ENCODE measurements at places on chromosomes 5 and 9.

DNA sequence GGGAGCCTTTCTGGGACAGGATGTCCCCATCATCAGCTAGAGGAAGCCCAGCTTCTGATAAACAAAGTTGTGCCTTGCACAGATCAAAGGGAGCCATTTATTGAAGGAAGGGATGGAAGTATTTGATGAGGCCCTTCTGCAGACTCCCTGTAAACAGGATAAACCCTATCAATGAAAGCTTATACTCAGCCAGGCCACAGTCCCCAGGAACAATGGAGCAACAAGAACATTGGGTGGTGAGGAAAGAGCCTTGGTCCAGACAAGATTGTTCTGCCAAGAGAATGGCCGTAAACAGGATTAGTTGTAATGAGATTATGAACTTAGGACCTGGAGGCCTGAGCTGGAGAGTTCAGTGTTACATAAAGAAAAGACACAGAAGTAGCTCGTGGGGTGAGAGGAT, 40.5 kb upstream of the LIFR start:
- DNase-seq: no peak

DNA sequence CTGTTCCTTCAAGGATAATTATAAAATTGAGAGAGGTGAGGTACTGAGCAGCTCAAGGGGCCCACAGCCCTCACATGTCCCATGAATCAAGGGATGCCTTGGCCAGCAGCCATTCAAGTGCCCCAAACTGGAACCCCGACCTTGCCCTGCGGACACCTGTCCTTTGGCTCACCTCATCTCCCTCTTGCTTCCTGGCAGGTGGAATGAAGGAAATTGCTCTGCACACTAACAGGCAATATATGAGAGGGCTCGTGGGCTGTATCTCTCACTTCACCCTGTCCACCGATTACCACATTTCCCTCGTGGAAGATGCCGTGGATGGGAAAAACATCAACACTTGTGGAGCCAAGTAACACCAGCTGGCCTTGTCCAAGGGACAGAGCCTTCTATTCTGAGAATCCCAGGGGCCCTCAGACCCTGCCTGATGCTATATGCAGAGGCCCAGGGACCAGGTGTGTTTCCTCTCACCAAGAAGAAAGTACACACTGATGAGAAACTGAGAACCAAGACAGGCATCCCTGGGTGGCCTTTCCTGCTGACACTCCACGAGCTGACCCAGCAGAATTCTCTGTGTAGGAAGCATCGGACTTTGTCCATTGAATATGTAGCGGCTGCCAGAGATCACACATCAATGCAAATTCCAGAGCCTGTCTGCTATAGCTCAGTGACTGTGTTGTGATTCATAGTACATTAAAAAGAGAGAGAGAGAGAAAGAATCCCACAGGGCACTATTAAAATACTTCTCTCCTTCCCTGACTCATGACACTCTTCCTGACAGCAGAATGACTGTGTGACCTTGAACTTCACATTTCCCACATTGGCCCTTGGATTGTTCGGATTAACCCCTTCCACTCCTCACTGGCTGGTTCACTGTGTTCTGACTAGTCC, 92.6 kb downstream of the LIFR start:
- DNase-seq: no peak

GRCh38 chr9:124355941-124356744, 59.1 kb downstream of the PSMB7 start:
- no peak for DNase-seq

GRCh38 chr9:132998831-132999635, 20.5 kb downstream of the GFI1B start:
- DNase-seq: no peak

GRCh38 chr9:31574006-31574765, 810.3 kb upstream of the ACO1 start:
- no peak for DNase-seq

DNA sequence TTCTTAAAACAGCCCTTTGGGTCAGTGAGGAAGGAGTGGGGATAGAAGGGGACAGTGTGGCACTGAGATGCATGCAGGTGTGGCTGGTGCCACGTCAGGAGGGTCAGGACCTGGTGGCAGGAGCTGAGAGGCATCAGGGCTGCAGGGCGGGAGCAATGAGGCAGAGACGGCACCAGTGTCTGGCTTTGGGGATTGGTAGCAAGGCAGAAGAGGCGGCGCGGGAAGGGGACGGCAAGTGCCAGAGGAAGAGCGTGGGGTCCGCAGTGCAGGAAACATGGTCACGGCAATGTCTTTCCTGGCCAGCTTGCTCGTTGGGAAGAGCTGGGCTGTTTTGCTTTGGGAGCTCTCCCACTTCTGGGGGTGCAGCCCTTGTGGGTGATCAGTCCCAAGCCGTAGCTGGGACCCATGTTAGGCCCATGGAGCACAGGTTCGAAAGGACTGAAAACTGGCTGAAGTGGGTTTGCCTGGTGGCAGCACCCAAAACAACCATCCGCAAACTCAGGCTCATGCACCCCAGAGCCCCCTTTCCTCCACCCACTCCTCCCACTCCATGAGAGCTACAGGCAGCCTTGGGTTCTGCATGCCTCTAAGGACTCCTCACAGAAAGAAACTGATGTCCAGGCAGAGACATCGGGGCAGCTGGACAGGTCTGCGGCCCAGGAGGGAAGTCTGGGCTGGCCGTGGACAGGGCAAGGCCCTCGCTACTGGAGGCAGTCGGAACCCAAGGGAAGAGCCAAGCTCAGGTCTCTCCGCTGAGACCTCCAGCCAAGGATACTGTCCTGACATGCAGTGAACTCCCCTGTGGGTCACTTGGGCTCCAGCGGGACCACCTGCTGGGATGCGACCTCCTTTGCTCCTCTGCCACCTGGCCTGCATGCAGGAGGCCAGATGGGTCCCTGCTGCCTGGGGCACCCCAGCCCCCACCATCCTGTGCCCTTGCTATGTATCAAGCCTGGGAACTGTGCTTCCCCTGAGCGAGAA, 104.4 kb downstream of the ZNF354C start:
- DNase-seq: no peak

DNA sequence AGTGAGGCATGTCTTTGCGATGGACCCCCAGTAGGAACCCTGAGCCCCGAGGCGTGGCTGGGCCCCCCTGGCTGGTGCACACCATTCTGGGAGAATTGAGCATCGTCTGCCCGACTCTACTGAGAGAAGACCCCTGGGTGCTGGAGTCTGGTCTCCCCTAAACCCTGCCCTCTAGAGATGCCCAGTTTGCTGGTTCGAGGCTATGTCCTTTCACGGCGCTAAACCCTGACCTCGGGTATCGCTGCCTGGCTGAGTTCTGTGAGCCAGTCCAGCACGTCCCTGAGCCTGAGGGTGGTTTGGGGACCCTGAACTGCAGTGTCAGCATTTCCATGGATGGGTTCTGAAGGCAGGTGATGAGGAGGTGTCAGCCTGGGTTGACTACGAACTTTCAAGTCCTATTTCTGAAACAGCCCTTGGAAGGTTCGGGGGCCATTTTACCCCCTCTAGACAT, 128.8 kb downstream of the RXRA start:
- DNase-seq: no peak

GRCh38 chr5:37940931-37941623, 101.2 kb upstream of the GDNF start:
- no peak for DNase-seq

- DNase-seq: no peak
These were observed 205.8 kb upstream of the IER5L start for GRCh38 chr9:129383561-129384490.

DNA sequence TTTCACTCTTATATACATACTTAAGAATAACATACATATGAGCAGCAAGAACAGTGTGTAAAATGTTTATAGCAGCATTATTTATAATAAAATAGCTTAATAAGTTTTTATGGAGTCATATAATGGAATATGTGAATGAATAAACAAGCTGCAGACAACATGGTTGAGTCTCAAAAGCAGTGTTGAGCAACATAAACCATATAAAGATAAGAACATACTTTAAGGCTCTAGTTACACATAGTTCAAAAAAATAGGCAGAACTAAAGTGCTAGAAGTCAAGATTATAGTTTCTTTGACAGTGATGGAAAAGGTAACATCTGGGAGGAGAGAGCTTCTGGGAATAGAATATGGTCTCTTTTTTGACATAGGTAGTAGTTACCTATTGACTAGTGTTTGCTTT, 53.7 kb upstream of the ADAMTS19 start:
- DNase-seq: no peak

GRCh38 chr5:9564752-9565151, 18.9 kb upstream of the SEMA5A start:
- no peak for DNase-seq

DNA sequence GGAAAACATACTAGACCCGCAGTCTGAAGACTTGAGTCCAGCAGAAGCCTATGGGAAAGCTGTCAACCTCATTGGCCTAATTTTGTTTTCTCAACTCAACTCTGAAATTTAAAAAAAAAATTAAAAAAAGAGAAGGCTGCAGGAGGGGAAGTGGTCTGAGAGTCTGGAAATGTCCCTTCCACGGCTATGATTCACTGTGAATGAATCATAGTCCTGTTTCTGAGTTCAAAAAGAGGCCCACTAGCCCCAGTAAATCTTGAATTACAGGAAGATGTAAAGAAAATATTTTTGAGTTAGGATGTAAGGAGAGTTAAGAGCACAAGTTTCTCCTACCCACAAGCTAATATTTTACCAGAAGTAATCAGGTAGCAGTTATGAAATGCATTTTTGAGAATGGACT, 565.5 kb upstream of the DMAC1 start:
- no peak for DNase-seq

- no peak for DNase-seq
These were observed 354.2 kb upstream of the EFNA5 start for GRCh38 chr5:108024986-108025385.

GRCh38 chr5:143128412-143129071, 274.9 kb downstream of the NR3C1 start:
- DNase-seq: no peak

DNA sequence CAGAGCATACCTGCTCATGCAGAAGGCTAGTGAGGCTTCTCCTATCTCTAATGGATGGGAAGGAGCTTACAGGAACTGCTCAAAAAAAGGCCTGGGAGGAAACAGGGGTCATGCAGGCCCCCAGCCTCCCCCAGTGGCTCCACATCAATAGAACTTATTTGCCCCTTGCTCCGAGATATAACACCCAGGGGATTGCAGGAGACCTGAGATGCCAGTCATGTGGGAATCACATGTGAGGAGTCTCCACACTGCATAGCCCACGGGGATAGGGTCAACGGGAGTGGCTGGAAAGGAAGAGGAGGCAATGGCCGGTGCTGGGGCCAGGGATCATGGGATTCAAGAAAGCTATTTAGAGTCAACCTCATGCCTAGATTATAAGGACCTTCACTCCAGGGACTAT, 76.2 kb downstream of the NRG2 start:
- no peak for DNase-seq

DNA sequence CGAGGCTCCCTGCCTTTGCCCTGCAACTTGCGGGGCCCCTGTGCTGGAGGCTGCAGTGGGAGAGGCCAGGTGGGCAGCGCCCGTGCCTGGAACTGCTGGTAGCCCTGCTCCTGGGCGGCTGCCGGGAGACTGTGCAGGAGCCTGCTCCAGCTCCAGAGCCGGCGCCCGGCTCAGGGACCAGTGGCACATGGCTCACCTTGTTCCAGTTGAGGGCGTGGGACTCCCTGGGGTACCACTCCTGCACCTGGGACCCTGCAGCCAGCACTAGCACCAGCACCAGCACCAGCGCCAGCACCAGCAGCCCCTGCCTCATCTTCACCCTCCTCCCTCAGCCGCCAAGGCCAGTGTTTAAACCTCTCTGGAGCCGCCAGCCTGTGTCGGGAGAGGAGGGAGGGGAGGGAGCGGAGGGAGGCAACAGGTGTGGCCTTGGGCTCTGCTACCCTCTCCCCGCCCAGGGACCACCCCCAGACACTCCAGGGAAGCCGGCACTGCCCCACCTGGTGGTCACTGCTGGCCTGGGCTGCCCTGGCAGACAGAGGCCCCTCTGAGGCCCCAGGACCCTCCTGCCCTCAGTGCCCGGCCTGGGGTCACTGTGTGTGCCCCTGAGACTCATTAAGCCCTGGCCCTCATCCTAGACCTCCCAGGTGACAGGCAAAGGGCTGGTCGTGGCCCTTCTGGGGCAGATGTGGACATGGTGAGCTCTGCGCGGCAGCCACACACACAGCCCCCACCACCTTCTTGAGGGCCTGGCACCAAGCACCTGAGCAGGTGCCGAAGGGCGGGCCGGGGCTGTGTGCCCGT, at the start of gene LCN10:
Gene LCN10, minus strand, starts transcription at position 350 of the 801 bp plus-strand sequence. Its CDS starts 37 bp downstream, at position 313.
- DNase-seq: no peak

DNA sequence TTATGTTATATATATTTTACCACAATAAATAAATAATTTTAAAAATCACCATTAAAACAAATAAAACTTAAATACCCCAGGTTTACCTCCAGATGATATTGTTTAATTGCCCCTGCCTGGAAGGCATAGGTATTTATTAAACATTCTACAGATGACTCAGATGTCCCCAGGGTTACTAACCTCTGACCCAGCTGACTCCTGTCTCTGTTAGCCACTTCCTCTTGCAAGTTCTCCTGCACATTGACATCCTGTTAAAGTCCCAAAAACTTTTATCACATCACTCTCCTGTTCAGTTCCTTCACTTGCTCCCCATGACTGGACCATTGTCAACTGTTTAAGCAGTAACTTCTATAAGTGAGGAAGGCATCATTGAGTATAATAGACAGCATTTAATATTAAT, 37.0 kb upstream of the RAB3C start:
- no peak for DNase-seq

GRCh38 chr9:109743696-109744095, 36.3 kb upstream of the PALM2AKAP2 start:
- no peak for DNase-seq

- no peak for DNase-seq
These were observed 942.9 kb downstream of the CDH18 start for GRCh38 chr5:19044931-19045695.

GRCh38 chr9:112750764-112751055, 150 bp downstream of the SNX30 start:
- DNase-seq: no peak

GRCh38 chr5:80852331-80853245, 107.6 kb upstream of the RASGRF2 start:
- no peak for DNase-seq

DNA sequence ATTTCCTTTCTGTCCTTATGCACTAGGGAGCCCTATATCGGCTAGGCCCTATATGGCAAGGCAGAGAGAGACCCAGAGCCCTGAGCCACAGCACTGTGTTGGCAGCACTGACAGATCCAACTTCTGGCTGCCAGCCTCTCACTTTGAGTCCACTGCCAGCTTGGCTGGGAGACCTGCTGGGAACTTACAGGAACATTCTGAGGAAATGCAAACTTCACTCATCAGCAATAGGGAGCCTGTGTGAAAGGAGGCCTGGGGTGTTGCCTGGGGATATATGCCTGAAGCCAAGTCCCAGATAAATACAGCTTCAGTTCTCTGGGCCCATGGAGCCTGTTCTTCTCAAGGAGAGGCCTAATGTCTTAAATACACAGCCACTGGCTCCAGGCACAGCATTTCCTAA, 78.0 kb downstream of the ADRB2 start:
- peak; percentile 88 for DNase-seq

- DNase-seq: no peak
These were observed 656.3 kb downstream of the PRELID2 start for GRCh38 chr5:145178641-145179523.

All from NCI-H446 treated with DMSO at 0.1 percent for 48 hours (cell line).